ENCODE measurements at places on chromosomes 5 and 9.

DNA sequence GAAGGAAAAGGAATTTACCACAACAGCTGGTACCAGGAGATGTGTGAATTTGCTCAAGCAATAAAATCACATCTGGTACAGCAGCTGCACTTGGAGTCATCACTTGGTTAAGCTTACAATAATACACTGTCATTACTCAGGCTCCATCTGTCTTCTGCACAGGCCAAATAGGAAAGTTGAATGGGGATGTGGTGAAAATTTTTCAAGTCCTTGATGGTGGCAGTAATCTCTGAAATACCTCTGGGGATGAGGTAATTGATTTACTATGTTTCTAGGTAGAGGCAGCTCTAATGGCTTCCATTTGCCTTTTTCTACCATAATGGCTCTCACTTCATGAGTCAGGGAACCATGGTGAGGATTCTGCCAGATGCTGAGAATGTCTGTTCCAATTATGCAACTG, 206.8 kb upstream of the ATP10B start:
- peak; percentile 20 for DNase-seq

- peak; percentile 15 for DNase-seq
Observed at GRCh38 chr5:2740051-2740875, 11.2 kb downstream of the IRX2 start.

- DNase-seq = no peak
Observed at GRCh38 chr5:72940082-72940481, 15.8 kb upstream of the FCHO2 start.

DNA sequence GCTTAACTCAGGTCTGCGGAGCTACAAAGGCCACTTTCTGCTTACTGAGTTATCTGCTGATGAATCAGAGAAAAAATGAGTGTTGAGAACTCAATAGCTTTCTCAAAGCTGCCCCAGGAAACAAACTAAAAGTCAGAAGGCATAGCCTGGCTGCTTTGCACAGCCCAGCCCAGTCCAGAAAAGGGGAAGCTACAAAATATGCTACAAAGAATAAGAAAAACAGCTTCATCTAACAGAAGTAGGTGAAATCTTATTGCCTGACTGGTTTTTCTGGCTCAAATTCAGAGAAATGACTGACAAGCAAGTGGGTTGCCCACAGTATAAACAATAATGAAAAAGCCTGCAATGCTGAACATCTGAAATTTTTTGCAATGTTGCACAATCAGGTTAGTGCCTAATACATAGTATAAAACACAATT, 156.2 kb downstream of the PPP2R2B start:
- DNase-seq = peak; percentile 8

- no peak for DNase-seq
Observed at GRCh38 chr9:96604004-96604319, 15.7 kb downstream of the CDC14B start.

DNA sequence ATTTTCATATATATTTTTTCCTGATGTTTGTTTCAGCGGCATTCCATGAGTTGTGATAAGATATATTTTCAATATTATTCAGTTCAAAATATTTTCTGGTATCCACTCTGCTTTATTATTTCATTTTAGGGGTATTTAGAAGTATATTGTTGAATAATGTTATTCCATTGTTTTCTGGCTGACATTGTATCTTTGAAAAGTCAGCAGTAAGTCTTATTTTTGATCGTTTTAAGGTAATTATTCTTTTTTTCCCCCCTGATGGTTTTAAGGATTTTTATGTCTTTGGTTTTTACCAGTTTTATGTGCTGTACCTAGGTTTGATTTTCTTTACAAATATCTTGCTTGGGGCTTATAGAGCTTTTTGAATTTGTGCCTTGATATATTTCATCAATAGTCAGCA, 6.6 kb upstream of the GLRA1 start:
- DNase-seq = no peak

GRCh38 chr5:177269976-177270375, 33.5 kb downstream of the RAB24 start:
- no peak for DNase-seq

DNA sequence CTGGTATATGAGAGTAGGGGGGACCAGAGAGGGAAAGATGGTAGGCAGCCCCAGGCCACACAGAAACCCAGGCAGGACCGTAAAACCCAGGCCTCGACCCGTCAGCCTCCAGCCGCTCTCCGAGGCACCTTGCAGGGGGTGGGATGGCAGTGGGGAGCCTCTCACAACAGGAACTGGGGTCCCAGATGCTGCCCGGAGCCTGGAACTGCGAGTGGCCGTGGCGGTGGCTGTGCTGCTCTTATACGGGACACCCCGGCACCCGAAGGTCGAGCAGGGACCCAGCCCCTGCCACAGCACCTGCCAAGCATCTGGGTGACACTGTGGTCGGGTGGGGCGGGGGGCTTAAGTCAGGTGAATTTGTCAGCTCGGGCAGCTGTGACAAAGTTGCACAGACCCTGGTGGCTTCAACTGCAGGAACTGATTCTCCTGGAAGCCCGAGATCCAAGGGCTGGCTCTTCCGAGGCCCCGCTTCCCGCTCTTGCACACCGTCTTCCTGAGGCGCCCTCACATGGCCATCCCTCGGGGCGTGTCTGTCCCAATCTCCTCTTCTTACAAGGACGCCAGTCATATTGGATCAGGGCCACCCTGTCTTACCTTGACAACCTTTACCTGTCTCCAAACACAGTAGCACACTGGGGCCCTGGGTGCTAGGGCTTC, 47.6 kb upstream of the EGFL7 start:
- no peak for DNase-seq

- DNase-seq = no peak
Observed at GRCh38 chr5:174044466-174045254, 846 bp upstream of the NSG2 start.

- peak; percentile 71 for DNase-seq
Observed at GRCh38 chr5:68682400-68683160, 411.2 kb upstream of the SLC30A5 start.

DNA sequence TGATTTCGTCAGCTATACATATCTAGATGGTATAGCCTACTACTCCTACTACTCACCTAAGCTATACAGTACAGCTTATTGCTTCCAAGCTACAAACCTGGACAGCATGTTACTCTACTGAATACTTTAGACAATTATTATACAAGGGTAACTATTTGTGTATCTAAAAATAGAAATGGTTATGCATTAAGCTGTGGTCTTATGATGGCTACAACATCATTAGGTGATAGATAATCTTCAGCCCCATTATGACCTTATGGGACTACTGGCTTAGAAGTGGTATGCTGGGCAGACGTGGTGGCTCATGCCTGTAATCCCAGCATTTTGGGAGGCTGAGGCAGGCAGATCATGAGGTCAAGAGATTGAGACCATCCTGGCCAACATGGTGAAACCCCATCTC, 40.2 kb downstream of the CERT1 start:
- peak; percentile 17 for DNase-seq

- no peak for DNase-seq
Observed at GRCh38 chr5:142461028-142461590, 136.3 kb upstream of the SPRY4 start.

DNA sequence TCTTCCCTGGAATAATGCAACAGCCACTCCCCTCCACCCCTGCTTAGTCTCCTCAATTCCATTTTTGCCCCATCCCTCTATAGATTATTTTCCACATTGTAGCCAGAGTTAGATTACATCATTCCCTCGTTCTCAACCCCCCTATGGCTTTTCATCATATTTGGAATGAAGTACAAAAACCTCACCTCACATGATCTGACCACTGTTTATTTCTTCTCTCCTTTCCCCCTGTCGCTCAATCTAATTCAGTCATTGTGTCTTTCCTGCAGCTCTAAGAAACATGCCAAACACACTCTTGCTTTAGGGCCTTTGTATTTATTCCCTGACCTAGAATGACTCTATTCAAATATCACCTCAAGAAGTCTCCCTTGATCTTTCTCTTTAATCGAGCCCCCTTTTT, 22.6 kb upstream of the HK3 start:
- DNase-seq = no peak

- peak; percentile 45 for DNase-seq
Observed at GRCh38 chr9:124769549-124770358, 1.4 kb downstream of the NR6A1 start.
